Hepatocyte (in vitro differentiated cells): ENCODE measurements at places on chromosomes 2 and 18. TPM values are rescaled to one million over a fixed set of nuclear protein-coding genes. Genes with fewer than 3 reads are reported as not detected.

The FBXO48 gene
- 0.83 and 0.84 TPM in 2 replicates for total RNA-seq

The TMEM150A gene
- 20.1 and 25.7 TPM in 2 replicates for total RNA-seq

The ANKRD30B gene
- total RNA-seq, result not detected in 2 replicates

The ILKAP gene
- 20.4 and 25.9 TPM in 2 replicates for total RNA-seq

The CIDEA gene
- not detected in 2 replicates for total RNA-seq

The ATP6V1B1 gene
- 0.84 and 1.7 TPM in 2 replicates for total RNA-seq

The CHN1 gene
- 19.2 and 29.0 TPM in 2 replicates for total RNA-seq

The PLGLB2 gene
- total RNA-seq, result 13.7 and 28.5 TPM in 2 replicates

The CNTNAP5 gene
- 0.12 TPM in 1 of 2 replicates, not detected in the other for total RNA-seq

The RIT2 gene
- not detected in 2 replicates for total RNA-seq

The DNAH7 gene
- 0.68 and 1.2 TPM in 2 replicates for total RNA-seq

The ANKRD39 gene
- 9.0 and 13.6 TPM in 2 replicates for total RNA-seq

The CHRNG gene
- not detected in 2 replicates for total RNA-seq

The PLCL1 gene
- total RNA-seq, result 2.2 and 2.4 TPM in 2 replicates
